ENCODE measurements at places on chromosomes 11 and 22. TPM values are rescaled to one million over a fixed set of nuclear protein-coding genes. Genes with fewer than 3 reads are reported as not detected.

GRCh38 chr11:133819114-133819513 lies 26.2 kb downstream of the SPATA19 start:
- DNase-seq: no peak
- no peak overlapping the region for H3K4me3 ChIP-seq
- no peaks in the 10 kb centered on the region for H3K36me3 ChIP-seq
- no peak overlapping the region for H3K27ac ChIP-seq
- H3K4me1 ChIP-seq: no peaks in the 10 kb centered on the region

GRCh38 chr22:38830026-38830844 lies 13.6 kb downstream of the NPTXR start:
- no peaks in the 10 kb centered on the region for H3K36me3 ChIP-seq
- H3K27me3 ChIP-seq: no peaks in the 10 kb centered on the region
- no peak for DNase-seq
- H3K4me1 ChIP-seq: no peaks in the 10 kb centered on the region
- no peak overlapping the region for H3K4me3 ChIP-seq

DNA sequence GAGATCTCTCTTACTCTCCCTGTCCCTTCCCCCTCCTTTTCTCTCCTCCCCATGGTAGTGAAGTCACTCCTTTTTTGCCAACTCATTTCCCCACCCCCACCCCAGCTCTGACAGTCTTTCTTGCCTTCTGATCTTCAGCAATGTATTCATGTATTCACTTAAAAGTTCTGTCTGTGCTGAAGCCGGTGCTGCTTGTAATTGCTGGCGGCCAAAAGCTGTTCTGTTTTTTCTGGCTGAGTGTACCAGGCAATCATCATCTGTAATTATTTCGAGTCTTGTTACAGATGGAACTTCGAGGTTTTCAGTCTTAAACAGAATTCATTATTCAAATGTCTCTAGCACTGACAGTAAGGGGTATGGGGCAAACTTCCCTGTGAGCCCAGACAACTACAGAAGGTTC lies 99.5 kb downstream of the SPATA19 start:
- H3K4me3 ChIP-seq: no peak overlapping the region
- no peak for DNase-seq
- H3K4me1 ChIP-seq: no peaks in the 10 kb centered on the region
- no peaks in the 10 kb centered on the region for H3K36me3 ChIP-seq
- no peak overlapping the region for H3K27ac ChIP-seq

PAFAH1B2 gene
- total RNA-seq: 83.1 TPM

DNA sequence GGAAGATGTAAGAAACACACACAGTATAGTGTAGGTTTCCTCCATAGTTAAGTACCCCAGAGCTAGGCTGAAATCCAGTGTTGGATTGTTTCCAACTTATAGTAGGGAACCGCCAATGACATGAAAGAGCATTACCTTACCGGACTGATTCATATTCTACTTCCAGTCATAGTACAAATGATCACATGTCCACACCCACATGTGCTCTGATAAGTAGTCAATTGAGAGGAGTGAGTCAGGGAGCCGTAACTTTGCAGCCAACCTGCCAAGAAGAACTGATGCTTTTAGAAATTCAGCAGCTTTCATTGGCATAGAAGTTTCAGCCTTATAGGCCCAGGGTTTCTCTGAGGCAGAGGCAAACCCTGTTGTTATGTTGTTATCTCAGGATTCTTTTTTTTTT lies 240.6 kb downstream of the ETS1 start:
- H3K27ac ChIP-seq: no peak overlapping the region
- H3K4me1 ChIP-seq: peaks cover 14% of the 10 kb centered on the region
- H3K36me3 ChIP-seq: no peaks in the 10 kb centered on the region
- H3K4me3 ChIP-seq: no peak overlapping the region
- H3K27me3 ChIP-seq: no peaks in the 10 kb centered on the region

APOL2 gene
- total RNA-seq: 50.4 TPM

DNA sequence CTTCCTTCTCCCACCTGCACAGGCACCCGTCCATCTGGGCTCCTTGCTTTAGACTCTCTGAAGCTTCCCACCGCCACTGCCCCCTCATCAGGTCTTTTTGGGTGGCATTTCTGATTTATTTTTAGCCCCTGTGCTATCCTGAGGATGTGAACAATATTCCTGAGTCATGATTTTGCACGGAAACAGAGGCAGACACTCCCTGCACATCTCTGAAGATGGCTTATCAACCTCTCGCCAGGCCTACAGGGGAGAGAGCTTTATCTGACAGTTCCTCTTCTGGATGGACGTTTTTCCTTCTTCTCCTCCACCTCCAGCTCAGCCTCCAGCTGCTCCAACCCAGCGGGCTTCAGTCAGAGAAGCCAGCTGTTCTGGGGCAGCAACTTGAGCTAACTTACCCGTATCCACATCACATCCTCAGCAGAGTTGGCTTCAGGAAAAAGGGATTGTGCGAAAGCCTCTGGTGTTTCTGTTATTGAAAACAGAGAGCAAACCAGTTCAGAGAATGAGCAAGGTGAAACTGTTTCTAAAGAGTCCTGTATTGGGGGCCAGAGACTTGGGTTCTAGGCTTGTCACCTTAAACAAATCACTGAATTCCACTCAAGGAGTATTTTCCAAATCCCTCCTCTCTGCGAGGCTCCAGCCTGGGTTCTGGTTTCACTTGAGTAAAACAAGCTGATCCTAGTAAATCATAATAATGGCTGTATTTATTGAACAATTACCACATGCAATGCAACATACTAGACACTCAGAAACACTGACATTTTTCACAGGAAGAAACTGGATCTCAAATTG lies 33.1 kb upstream of the ETS1 start:
- no peak overlapping the region for H3K4me3 ChIP-seq
- H3K27me3 ChIP-seq: no peaks in the 10 kb centered on the region
- DNase-seq: no peak
- H3K36me3 ChIP-seq: no peaks in the 10 kb centered on the region
- H3K27ac ChIP-seq: no peak overlapping the region

- no peaks in the 10 kb centered on the region for H3K27me3 ChIP-seq
- no peaks in the 10 kb centered on the region for H3K4me1 ChIP-seq
- no peak for DNase-seq
- H3K4me3 ChIP-seq: no peak overlapping the region
Observed at GRCh38 chr11:100367892-100368291, 319.2 kb upstream of the ARHGAP42 start.

FANCF gene
- 8.1 TPM for total RNA-seq

INS gene
- total RNA-seq: 0.67 TPM

OR51B4 gene
- 0.27 TPM for total RNA-seq

DNA sequence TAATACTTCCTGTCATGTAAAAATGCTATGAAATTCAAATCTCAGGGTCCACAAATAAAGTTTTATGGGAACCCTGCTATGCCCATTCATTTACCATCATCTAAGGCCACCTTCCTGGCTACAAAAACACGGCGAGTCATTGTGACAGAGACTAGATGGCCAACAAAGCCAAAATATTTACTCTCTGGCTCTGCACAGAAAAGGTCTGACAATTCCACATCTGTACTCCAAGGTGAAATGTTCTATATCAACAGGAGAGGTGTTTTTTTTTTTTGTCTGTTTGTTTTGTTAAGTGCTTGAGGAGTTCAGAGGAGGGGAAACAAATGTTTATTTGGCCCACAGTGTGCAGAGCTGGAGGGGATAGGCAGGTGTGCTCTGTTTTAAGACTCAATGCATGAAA lies 18.6 kb upstream of the TMA7B start:
- no peaks in the 10 kb centered on the region for H3K27me3 ChIP-seq
- no peaks in the 10 kb centered on the region for H3K36me3 ChIP-seq
- no peak overlapping the region for H3K4me3 ChIP-seq
- no peak overlapping the region for H3K27ac ChIP-seq
- H3K4me1 ChIP-seq: peaks cover 2% of the 10 kb centered on the region
- no peak for DNase-seq

DNA sequence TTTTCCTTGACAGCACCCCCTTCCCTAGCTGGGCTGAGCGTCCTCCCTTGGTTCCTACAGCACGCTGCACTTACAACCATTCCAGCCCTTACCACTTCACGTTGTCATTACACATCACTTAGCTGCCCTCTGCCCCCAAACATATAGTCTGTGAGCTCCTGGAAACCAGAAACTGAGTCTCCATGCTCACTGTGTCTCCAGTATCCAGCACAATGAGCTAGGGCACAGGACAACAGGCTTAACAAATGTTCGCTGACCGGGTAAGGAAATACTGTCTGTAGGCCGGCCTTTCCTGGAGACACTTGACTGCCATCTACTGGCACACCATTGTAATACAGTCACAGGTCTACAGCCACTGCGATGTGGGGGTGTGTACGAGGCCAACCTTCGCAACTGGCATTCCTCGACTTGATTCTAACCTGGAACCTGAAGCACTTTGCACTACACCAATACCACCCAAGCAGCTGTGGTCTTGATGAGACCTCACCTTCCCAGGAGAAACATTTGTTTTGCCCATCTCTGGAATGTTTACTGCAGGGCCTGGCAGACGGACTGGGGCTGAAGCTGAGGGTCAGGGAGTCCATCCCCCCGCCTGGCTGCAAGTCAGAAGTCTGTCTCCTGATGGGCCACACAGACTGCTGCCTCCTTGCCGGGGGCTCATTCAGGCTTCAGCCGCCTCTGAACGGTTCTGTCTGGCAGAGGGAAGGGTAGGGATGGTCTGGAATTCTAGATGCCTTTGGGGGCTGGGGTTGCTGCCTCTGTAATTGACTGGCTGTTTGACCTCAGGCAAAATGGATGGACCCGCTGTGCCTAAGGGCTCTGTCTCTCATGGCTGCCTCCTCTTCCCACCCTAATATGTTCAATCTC lies 72.0 kb downstream of the SYN3 start:
- peaks cover 24% of the 10 kb centered on the region for H3K4me1 ChIP-seq
- peak overlapping the region; percentile 64 for H3K27ac ChIP-seq
- no peaks in the 10 kb centered on the region for H3K27me3 ChIP-seq
- H3K36me3 ChIP-seq: no peaks in the 10 kb centered on the region

DNA sequence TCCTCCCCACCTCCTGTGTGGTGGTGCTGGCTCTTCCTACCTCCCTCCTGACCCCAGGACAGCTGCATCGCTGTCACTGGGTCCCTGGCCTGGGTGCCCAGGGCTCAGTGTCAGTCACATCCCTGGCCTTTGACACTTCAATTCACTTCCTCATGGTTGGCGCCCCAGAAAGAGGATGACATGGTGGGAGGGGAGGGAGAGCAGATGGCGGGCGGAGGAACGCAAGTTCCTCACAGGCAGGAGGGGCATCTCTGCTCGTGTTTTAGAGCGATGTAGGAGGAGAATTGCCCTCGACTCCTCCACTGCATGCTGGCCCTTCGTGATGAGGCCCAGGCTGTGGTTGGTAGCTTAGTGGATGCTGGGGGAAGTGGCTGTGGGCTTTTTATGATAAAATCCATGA lies 35.1 kb upstream of the KRTAP5-7 start:
- peaks cover 71% of the 10 kb centered on the region for H3K36me3 ChIP-seq
- H3K4me3 ChIP-seq: no peak overlapping the region
- no peaks in the 10 kb centered on the region for H3K27me3 ChIP-seq

GRCh38 chr11:127601578-127601977 lies 601.0 kb upstream of the KIRREL3 start:
- no peaks in the 10 kb centered on the region for H3K4me1 ChIP-seq
- H3K27ac ChIP-seq: no peak overlapping the region
- no peak overlapping the region for H3K4me3 ChIP-seq
- no peaks in the 10 kb centered on the region for H3K27me3 ChIP-seq

MS4A4A gene
- total RNA-seq: 62.1 TPM

- no peaks in the 10 kb centered on the region for H3K36me3 ChIP-seq
- DNase-seq: no peak
- no peaks in the 10 kb centered on the region for H3K4me1 ChIP-seq
- H3K27ac ChIP-seq: no peak overlapping the region
- H3K4me3 ChIP-seq: no peak overlapping the region
- H3K27me3 ChIP-seq: no peaks in the 10 kb centered on the region
Observed at GRCh38 chr11:95937358-95937757, 13.5 kb upstream of the MTMR2 start.

OR51I1 gene
- not detected for total RNA-seq

DEPDC7 gene
- 0.91 TPM for total RNA-seq

- DNase-seq: no peak
- H3K36me3 ChIP-seq: no peaks in the 10 kb centered on the region
- H3K27me3 ChIP-seq: no peaks in the 10 kb centered on the region
- no peak overlapping the region for H3K4me3 ChIP-seq
Observed at GRCh38 chr22:43853328-43853931, 8.9 kb downstream of the SULT4A1 start.

KRTAP5-9 gene
- 0.24 TPM for total RNA-seq

DNA sequence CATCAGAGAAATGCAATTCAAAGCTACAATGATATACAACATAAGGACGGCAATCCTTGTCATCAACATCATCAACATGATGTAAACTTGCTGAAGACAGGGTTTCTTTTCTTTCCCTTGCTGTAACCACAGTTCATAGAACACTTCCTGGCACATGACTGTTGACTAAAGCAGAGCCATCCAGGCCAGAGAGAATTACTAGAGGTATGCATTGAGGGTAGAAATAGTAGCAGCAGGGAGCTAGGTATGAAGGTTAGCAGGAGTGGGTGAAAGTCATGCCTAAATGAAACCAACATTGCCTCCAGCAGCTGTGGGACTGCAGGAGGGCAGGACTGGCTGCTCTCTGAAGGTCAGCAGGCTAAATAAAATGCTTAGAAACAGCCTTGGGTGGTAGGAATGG lies 103.7 kb downstream of the LRRC32 start:
- no peak overlapping the region for H3K4me3 ChIP-seq
- no peak overlapping the region for H3K27ac ChIP-seq
- no peaks in the 10 kb centered on the region for H3K36me3 ChIP-seq
- no peak for DNase-seq
- peaks cover 4% of the 10 kb centered on the region for H3K4me1 ChIP-seq
- H3K27me3 ChIP-seq: no peaks in the 10 kb centered on the region

UCP3 gene
- total RNA-seq: 2.3 TPM

DNA sequence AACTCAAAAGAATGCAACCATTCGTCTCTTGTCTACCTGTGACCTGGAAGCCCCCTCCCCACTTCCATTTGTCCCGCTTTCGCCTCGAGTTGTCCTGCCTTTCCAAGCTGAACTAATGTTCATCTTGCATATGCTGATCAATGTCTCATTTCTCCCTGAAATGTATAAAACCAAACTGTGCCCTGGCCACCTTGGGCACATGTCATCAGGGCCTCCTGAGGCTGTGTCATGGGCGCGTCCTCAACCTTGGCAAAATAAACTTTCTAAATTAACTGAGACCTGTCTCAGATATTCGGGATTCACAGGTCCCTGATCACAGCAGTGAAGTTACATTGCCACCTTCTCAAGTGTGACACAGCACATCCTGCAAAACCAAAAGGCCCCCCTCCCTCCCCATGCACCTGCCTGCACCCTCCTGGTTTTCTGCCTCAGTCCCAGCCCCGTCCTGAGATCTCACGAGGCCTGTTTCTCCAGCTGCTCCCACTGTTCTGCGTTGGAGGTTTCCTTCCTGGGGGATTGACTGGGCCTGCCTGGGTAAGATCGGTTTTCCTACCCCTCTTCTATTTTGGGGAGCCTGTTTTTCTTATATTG lies 1328.7 kb downstream of the TBC1D22A start:
- H3K4me1 ChIP-seq: no peaks in the 10 kb centered on the region
- no peaks in the 10 kb centered on the region for H3K36me3 ChIP-seq
- no peaks in the 10 kb centered on the region for H3K27me3 ChIP-seq

- no peak overlapping the region for H3K27ac ChIP-seq
- no peaks in the 10 kb centered on the region for H3K36me3 ChIP-seq
- DNase-seq: no peak
- H3K4me3 ChIP-seq: no peak overlapping the region
Observed at GRCh38 chr22:42313204-42313603, 42.8 kb upstream of the TCF20 start.

PDGFB gene
- total RNA-seq: 15.4 TPM

PIWIL4 gene
- 6.6 TPM for total RNA-seq

UBQLN3 gene
- total RNA-seq: 0.46 TPM
